NCI-H1105 treated with DMSO at 0.1 percent for 48 hours (cell line): ENCODE measurements at places on chromosomes 7 and 10.

DNA sequence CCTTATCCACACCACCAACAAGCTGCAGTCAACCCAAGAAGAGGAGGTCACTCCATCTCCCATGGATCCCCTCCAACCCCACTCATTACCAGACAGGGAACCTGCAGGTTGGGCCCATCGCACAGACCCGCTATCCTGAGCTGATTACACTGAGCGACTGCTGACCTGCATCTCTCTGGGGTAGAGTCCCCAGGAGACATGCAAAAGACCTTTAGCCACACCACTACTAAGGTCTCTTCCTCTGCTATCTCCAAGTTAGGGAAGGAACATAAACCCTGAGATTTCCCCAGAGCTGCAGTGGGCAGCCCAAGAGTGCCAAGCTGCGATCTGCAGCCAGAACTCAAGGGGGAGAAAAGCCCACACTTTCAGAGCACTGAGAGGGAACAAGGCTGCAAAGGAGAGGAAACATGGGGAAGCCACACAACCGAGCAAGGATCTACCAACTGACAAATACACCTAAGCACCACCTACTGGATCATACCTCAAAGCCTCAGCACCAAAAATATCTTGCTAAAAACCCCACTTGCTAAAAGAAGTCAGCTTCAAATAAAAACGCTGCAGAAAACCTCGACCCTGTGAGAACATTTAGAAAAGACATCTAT lies 298.2 kb downstream of the SORCS1 start:
- no peak for DNase-seq

DNA sequence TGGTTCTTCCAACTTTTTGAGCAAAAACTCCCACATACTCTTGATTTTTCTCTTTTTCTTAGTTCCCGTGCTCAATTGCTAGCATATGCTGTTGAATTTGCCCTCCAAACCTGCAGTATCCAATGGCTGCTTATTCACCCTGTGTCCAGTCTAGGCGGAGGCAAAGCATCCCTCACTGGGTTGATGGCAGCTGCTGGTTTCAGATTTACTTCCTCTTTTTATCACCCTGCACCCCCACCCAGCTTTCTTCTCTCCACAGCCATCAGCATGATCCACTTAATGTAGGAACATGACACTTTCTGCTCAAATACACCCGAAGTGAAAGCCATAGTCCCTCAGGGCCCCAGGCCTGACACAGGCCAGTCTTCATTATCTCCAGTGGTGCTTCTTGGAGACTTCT lies 87.6 kb upstream of the ADARB2 start:
- no peak for DNase-seq

- no peak for DNase-seq
These were observed 43.8 kb upstream of the PRKG1 start for GRCh38 chr10:51030480-51030879.

DNA sequence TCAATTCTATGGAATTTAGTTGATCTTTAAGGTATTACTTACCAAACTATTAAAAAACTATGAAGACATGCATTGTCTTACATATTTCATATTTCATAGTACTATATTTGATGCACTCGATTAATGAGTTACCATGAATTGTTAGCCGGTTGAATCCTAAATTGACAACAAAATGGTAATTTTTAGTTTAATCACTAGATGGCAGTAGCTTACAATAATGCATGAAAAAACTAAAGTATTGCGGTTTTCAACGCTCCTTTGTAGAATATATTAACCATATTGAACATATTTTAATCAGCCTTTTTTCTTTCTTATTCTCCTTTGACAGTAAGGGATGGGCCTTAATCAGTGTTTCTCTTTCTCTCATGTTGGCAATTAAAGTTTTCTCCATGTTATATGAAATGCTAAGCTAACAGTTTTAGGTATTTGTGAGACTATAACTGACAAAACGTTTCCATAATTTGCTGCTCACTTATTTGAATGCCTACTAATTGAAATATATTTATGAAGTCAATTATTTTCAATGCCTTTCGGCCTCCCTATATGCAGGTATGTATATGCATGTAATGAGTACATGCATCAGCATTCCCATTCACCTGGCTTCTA lies 48.5 kb upstream of the ARL4A start:
- peak; percentile 64 for DNase-seq

DNA sequence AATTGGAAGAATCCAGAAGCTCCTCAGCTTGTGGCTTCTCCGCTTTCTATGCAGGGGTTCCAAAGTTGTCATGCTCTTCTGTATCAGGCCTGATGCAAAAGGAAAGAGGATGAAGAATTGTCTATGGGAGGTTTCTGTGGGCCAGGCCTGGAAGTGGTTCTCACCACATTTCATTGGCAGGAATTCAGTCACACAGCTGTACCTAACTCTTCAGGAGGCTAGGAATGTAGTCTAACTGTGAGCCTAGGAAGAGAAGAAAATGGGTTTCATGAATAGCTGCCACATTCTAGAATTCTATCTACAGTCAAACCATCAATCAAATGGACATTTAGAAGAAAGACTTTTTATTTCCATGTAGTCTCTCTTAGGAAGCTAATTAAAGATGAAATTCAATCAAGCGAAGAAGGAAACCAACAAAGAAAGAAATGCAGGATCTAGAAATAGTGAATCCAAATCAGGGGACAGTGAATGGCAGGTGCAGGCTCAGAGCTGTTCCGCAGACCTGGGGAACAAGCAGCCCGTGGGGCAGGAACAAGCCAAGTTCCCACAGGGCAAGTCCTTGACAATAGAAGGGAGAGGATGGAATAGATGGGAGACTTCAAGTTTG lies 25.4 kb upstream of the USP6NL start:
- no peak for DNase-seq

- no peak for DNase-seq
These were observed 184.7 kb upstream of the PCDH15 start for GRCh38 chr10:54985732-54986131.

DNA sequence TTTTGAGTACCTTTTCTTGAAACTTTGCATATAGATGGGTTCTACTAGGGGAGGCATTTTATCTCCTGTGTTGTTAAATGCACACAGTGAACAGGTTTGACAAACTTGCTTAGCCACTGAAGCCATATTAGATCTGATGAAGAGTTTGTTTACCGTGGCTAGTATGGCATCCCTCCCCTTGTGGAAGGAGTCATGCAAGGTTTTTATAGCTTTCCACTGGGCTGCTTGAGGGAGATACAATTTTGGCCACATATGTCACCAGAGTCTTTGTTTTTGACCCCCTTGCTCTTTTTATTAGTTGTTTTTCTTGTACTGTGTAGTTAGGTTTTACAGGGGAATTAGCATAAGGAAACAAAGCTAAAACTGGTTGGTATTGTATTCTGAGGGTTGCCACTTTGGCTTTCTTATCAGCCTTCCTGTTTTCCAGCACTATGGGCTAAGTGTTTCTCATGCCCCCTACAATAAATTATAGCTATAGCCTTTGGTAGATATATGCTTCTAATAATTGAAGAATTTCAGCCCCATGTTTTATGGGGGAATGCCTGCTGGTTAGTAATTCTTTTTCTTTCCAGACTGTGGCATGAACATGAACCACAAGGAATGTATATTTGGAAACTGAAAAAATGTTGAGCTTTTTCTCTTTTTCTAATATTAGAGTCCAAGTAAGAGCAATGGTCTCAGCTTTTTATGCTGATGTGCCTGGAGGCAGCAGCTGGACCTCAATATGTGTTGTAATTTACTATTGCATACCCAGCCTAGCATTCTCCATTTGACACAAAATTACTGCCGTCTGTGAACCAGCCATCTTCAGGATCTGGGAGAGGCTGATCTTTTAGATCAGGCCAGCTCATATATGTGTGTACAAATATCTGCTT lies 18.4 kb upstream of the STEAP2 start:
- DNase-seq: no peak

DNA sequence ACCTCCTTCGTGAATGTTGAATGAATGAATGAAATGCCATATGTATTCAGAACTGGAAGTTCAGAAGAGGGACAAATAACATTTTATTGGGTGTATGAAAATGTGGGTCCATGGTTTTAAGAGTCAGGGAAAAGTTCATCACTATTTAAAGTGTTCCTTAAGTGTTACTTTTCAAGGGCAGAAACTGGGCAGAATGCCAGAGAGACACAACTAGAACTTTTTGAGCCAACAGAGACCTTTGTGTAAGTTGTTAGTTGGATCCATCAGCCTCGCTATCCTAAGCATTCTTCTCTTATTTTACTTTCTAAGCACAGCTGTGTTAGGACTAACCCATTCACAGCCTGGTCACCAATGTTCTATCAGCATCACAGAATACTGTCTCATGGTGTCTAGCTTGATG lies 13.6 kb upstream of the TAF3 start:
- DNase-seq: no peak

- DNase-seq: peak; percentile 15
These were observed 68.4 kb upstream of the TMEM229A start for GRCh38 chr7:124101173-124101768.

DNA sequence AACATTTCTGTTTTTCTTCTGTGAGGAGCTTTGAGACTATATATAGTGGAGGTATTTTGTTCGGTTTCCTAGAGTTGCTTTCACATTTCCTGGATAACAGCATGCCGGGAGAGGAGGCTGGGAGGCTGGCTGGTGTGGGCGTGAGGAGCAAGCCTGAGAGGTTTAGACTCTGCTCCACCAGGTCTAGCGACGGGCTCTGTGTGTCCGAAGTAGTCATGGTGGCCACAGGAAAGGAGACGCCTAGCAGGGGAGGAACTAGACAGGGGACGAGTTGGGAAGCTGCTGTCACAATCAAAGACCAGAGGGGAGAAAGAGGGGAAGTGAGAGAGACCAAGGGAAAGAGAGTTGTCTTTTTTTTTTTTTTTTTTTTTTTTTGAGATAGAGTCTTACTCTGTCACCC lies 19.6 kb downstream of the PTPRE start:
- DNase-seq: no peak

DNA sequence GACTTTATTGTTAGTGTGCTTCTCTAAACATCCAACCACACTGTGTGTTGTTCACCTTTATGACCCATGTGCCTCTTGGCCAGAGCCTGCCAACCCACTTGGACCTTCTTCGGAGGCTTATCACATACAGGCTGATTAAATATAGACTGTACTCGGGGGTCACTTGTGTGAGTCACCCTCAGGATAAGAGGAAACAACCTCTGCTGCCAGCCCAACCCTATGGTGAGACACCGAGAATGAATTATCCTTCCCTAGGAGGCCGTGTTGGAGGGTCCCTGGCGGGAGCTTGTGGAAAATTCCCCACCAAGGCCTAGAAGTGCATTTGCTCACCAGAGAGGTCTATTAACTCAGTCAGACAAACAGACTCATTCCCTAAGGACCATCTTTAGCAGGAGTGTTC lies 63.0 kb downstream of the FAS start:
- DNase-seq: no peak

- DNase-seq: no peak
These were observed 25.5 kb downstream of the LDB3 start for GRCh38 chr10:86693721-86694369.

- no peak for DNase-seq
These were observed 62.7 kb downstream of the CALML3 start for GRCh38 chr10:5587151-5588079.

GRCh38 chr7:5854738-5855137 lies 25.9 kb upstream of the OCM start:
- no peak for DNase-seq

DNA sequence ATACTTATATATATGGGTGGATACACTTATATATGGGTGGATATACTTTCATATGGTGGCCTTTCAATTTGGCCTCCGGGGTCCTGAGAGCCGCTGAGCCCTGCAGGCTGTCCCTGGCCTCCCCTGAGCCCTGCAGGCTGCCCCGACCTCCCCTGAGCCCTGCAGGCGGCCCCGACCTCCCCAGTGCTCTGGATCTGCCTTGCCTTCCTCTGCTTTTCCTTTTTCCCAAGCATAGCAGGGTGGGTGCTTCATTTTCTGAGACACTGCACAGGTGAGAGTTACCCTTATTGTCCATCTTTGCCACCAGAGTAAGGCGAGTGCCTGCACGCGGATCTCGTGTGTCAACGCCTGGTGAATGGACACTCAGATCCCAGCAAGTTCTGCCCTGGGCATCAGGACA lies 106.6 kb downstream of the VIPR2 start:
- no peak for DNase-seq
